ENCODE measurements at places on chromosomes 5 and 9.

DNA sequence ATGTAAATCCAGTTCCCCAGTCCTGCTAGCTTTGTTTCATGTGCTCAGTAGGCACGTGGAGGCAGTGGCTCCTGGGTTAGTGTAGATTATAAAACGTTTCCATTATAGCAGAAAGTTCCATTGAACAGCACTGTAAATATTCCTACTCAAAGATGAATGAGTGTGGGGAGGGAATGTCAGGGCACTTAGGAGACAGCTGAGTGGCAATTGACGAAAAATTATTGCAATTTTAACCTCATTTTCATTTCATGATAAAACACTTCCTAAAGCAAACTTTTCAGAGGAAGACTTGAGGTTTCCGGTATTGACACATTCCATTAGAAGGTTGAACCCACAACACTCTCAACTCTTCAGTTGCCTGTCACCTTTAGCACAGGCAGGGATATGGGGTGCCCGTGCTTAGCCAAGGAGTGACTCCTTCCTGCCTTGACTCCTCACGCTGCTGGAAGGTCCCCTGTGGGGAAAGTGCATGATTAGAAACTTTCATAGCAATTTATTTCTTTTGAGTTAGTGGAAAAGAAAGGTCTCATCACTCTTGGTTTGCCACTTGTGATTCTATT, 41.2 kb downstream of the SLC46A2 start:
- DNase-seq, result no peak

DNA sequence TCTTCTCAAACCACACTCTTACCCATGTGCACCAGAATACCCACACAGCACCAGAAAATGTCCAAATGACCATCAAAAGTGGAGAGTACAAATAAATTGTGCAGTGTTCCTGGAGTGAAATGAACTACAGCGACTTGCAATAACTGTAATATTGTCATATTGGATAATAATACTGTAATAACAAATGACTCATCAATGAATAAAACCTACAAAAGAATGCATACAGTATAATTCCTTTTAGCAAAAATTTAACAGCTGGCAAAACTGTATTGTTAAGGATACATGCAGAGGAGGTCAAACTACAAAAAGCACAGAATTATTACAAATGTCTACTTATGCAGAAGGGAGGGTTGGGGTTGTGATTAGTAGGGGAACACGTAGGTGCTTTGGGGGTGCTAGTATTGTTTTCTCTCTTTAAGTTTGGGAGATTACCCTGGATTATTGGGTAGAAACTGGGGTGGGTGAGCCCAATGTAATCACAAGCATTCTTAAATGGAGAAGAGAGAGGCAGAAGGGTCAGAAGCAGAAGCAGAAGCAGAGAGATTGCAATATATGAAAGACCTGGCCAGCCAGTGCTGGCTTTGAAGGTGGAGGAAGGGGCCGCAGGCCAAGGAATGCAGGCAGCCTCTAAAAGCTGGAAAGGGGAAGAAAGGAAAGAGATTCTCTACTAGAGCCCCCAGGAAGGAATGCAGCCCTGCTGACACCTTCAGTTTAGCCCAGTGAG, 21.8 kb downstream of the IRF1 start:
- DNase-seq, result no peak

DNA sequence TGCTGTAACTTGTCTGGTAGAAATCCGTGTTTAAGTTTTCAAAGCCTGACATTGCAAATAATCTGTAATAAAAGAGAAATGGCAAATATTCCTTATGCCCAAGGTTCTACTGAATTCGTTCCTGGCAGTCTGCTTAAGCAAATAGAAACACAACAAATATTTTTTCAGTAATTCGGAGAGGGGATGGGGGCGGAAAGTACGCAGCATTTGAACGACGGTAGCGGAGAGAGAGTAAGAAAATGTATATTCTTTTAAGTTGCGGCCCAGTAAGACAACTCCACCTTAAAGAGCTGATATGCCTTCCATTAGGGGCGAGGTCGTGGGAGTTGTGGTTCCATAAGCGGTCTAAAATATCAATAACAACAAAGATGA, 569 bp downstream of the YIPF5 start:
- no peak for DNase-seq

GRCh38 chr9:107144475-107144874, 138.6 kb upstream of the RAD23B start:
- no peak for DNase-seq

GRCh38 chr5:90336752-90337151, 72.8 kb downstream of the CETN3 start:
- no peak for DNase-seq

DNA sequence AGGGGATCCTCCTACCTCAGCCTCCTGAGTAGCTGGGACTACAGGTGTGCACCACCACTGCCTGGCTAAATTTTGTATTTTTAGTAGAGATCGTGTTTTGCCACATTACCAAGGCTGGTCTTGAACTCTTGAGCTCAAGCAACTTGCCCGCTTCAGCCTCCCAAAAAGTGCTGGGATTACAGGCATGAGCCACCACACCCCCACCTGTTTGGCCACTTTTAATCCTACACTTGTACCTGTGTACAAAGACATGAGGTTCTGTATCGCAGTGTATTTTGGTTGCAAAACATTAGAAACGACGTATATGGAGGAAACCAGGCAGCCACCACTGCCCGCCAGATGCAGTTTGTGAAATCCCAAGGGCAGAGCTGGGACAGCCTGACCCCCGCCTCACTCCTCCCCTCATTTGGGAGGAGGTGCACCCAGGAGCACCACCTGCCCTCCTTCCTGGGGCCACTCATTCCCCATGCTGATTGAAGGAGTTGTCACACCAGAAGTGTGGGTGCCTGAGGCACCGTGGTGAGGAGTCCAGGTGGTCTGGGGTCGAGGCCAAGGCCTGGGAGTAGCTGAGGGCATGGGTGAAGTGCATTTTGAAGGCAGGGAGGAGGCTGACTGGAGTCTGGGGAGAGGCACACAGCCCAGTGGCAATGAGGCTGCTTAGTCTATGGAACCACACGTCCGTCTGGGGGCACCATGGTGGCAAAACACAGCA, 39.3 kb upstream of the OLFM1 start:
- no peak for DNase-seq

DNA sequence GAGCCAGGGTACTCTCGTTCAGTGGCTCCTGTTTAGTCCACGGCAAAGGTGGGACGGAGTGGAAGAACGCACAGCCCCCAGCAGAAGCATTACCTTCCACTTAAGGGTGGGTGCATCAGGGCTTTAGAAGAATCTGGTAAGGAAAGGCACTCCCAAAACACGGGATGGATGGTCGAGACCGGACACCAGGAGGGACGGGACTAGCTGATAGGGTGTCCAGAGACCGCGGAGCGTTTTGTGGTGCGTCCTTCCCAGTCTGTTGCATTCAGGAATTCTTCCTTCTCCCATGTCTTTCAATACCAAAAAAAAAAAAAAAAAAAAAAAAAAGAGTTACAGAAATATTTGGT, 545 bp upstream of the CTSV start:
- DNase-seq, result no peak

DNA sequence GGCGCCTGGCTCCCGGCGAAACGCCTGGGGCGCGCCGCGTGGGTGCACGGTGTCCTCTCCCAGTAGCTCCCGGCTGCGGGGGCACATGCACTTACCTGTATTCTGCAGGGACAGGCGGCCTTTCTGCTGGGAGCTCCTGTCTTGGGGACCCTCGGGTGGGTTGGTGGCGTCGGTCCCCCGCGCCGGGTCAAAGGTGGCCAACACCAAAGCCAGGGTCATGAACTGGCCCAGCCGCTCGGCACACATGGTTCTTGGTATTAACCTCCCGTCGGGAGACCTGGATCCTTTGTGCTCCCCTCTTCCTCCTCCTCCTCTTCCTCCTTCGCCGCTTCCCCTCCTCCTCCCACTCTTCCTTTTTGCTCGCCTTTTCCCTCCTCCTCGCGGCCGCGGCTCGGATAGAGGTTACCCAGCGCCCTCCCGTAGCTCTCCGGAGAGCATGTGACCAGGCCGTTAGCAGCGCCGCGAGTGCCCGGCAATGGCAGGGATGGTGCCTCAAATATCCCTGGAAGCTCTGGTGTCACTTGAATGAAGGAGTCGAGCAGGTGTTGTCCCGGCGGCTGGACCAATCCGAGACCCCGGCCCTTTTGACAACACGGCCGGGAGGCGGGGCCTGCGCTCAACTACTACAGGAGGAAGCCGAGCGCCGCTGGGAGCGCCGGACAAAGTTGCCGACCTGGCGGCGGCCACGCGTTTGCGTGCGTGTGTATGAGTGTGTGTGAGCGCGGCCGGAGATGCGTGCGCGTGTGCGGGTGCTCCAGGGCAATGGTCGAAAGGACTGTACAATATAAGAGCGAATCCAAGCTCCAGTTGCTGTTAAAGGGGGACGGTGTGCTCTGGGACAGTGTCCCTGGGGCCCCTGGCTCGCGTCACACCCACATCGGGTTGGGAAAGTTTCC, at the start of gene STC2:
TSS of gene STC2 (minus strand) at position 467 of the 896 bp plus-strand sequence. CDS start at position 246, 221 bp downstream.
- peak; percentile 70 for DNase-seq

- no peak for DNase-seq
Observed at GRCh38 chr5:136075466-136075891, 46.7 kb downstream of the TGFBI start.

GRCh38 chr5:175861337-175862130, 9.8 kb upstream of the CPLX2 start:
- DNase-seq, result no peak

- no peak for DNase-seq
Observed at GRCh38 chr9:128847803-128848202, 18.2 kb upstream of the SPOUT1 start.

DNA sequence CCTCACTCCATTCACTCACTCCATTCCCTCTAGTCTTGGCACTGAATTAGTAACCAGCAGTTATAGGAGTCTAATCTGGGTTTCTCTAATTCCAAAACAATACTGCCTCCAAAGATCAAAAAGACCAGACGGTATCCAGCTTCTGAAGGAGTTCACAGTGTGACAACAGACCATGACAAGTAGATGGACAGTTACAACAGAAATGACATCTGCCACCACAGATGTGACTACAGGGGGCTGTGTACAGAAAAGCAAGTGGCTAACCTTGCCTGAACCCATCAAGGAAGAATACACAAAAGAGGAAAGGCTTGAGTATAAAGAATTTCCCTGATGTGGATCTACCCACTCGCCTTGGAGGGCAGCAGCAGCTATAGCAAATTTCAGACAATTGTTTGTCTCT, 112.4 kb downstream of the ACTL7B start:
- DNase-seq, result no peak

DNA sequence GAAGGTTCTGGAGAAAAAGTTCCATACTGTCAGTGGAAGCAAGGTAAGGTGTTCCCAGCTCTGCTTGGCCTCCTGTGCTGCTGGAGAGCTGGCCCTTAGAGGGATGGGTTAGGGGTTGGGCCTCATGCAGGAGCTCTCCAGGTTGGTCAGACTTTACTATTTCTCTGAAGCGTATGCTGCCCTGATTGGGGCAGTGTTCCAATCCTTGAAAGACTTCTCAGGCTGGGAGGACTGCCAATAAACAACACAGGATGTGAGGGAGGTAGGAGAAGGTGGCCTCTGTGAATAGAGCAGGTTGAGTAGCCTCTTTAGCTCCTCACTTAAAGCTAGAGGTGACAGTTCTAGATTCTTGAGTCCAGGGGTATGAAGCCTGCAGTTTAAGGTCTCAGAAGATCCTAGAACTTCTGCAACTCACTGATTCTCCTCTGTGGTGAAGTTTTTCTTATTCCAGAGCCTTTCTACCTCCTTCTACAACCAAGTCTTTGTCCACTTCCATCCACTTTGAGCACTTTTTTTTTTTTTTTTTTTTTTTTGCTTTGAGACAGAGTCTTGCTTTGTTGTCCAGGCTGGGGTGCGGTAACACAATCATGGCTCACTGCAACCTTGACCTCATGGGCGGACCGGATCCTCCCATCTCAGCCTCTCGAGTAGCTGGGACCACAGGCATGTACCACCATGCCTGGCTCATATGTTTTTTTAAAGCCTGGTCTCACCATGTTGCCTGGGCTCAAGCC, 3.0 kb downstream of the HNRNPAB start:
- no peak for DNase-seq

DNA sequence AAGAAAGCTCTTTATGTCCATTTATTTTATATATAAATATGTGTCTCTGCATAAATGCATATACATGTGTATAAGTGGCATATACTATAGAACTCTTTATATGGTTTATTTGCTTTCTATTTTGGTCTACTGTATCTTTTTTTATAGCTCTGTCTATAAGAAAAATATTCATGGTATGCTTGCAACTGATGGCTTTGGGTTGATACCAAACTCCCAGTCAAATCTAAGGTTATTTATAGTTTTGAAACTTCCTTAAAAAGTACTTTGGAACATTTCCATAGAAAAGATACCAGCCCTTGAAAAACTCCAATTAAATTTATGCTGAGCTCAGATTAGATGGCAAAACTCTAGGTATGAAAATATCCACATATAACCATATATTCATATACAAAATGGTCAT, 120.0 kb upstream of the KLF9 start:
- DNase-seq, result no peak

- no peak for DNase-seq
Observed at GRCh38 chr5:139910036-139910435, 114.4 kb downstream of the PSD2 start.

- DNase-seq, result no peak
Observed at GRCh38 chr9:15834541-15834940, 281.7 kb downstream of the CCDC171 start.

DNA sequence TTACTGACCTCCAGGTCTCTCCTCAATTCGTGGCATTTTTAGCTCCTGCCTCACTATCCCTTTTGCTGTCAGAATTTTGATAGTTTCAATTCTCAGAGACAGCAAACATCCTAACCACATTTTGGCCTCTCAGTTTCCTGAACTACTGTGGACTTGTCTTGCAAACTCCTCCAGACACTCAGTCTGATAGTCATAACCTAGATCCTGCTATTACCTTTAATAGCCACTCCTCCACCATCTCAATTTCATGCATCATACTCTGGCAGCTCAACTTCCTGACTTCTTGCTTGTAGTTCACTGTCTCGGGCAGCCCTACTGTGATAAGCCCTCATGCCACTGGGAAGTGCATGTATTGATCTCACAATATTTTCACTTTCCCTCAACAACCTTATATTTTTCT, 481.8 kb upstream of the CDH18 start:
- DNase-seq, result no peak

DNA sequence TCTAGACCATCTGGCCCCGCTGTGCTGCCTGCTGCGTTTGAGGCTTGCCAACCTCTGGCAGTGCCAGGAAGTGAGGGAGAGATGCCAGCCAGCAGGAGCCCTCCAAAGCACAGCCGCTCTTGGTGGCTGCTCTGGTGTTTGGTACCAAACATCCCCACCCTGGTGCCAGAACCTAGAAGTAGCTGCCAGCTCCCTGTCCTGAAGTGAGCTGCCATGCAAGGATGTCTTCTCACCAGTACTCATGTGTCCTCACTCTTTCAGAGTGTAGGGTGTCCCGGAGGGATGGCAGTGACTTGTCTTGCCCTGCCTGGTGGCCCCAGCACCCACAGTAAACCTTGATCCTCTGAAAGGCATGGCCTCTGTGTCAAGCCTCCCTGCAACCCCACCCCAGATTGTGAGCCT, 43.4 kb downstream of the AMBP start:
- DNase-seq, result no peak

- no peak for DNase-seq
Observed at GRCh38 chr5:88404405-88404804, 135.8 kb upstream of the TMEM161B start.

- DNase-seq, result peak; percentile 39
Observed at GRCh38 chr5:40223884-40224402, 455.8 kb upstream of the PTGER4 start.
